ENCODE measurements at places on chromosomes 3 and 15.

- peak; percentile 45 for DNase-seq
Measured at GRCh38 chr15:43250785-43251184, 15.9 kb downstream of the TGM5 start.

DNA sequence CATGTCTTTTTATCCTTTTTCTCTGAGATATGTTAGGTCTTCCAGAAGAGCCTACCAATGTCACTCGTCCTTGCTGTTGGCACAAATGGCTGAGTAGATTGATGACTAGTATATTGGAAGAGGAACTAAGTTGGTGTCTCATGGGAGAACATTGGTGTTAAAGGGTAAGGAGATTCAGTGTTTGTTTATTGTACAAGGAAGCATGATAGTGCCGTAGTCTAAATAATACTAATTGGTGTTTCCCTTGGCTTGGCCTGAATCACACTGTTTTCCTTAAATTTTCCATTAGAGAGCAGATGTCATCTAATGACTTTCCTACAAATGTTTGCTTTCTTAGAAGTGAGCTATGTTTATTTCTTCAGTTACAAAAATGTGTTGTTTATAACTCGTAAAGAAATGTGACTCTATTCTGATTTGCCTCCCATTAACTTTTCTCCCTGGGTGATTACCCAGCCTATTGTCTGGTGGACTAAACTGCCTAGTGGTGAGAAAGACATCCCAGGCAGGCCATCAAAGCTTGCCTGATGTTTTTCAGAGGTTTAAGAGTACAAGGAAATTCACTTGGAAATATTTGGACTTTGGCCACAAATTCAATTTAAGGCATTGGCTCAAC is 28.7 kb downstream of the ADAMTSL3 start:
- no peak for DNase-seq

DNA sequence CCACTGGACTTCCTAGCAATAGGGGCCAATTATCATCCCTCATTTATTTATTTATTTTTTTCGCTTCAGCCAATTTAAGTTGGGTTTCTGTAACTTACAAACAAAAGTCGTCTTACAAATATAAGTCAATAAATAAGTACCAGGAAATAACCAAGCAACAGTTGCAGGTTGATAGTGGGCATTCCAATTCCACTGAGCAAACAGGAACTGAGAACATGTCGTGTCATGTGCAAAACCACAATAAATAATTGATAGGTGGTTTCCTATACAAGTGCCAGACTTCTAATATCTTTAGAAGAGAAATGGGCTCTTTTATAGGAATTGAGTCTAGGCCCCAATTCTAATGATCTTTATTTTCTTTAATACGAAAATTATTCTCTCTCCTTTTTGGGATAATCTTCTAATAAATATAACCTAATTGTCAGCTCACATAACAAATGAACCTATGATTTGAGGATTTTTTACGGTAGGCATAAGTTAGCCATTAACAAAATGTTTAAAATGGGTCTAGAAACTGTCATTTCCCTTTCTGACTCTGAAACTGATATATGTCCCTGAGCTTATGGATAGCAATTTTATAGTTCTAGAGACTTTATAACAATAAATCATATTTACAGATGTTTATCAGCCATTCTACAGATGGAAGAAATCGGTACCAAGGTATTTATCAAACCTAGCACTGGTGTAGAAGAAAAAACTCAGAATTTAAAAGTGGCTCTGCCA is 571.8 kb downstream of the FOXP1 start:
- DNase-seq = peak; percentile 22

- DNase-seq = no peak
Measured at GRCh38 chr15:98722645-98723044, 74.3 kb downstream of the IGF1R start.

GRCh38 chr15:49185473-49185872 is 15.4 kb downstream of the GALK2 start:
- DNase-seq = no peak

DNA sequence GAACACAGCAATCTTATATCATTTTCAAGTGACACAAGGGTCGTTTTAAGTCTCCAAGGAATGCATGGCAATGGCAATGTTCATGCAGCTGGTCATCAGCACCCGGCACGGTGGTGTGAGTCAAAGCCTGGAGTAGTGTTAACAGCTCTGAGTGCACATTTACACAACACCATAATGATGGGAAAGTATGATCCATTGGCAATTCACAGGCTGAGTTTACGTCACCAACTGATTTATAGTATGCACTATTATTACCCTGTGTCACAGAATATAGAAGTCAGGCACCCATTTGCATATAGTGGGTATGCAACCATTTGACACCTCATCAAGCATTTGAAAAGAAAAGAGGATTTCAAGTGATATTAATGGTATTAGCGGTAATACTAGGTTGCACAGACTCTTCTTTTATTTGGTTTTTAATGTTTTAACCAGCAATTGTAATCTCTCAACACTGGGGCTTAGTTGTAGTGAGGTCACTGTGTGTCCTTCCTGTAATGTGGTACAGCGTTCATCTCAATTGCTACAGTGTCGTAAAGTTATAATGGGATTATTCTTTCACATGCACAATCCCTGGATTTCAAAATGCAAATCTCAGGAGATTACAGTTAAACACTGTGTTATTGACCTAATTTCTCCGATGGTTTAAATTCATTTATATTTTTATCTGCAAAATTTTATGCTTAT is 113.8 kb downstream of the C3orf38 start:
- DNase-seq = no peak

DNA sequence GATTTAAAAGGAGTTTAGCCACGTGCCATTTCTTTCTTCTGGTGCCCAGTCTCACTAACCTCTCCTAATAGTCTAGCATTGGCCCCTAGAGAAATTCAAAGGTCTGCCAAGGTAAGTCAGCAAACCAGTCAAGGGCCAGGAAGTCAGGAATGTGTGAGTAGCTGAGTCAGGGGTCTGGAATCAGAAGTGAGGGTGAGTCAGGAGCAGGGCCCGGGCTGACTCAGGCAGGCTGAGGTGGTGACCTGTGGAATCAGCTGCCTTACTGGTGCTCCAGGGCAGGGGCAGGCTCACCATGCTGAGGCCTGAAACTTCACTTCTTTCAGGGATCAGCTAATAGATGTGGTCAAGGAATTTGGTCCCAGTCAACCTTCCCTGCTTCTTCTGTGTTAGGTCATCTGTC is 105.8 kb upstream of the MYZAP start:
- peak; percentile 92 for DNase-seq

GRCh38 chr3:87791248-87792027 is 267.4 kb downstream of the CGGBP1 start:
- DNase-seq = no peak

DNA sequence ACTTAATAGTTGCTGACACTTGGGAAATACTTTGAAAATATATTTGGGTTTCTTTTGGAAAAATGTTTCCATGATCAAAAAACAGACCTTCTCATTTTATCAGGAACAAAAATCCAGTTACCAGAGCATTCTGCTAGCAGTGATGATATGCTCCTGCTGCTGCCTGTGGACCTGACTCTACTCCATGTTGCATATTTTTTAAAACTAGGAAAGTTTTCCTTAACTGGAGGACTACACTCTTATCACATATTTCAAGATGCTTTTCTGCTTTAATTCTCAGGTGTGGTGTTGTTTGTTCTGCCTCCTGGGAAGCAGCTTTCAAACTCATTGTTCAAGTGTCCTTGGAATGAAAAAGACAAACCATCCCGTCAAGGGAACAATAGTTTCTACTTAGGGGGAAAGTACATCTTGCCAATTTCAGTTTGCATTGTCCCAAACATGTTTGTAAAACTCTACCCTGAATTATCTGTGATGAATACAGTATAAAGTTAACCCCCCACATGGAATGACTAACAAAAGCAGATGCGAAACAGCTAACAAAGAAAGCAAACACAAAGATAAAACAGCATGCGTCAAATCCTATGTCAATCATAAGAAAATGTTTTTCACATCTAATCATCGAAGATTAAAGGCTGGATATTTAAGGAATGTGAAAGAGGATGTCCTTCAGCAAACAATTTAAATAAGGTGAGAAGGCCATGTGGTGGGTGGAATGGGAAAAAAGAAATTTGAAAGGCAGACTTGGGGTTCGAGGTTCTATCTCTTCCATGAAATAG is 40.1 kb upstream of the PSMD6 start:
- no peak for DNase-seq

- DNase-seq = no peak
Measured at GRCh38 chr3:131568460-131568859, 65.7 kb upstream of the MRPL3 start.

DNA sequence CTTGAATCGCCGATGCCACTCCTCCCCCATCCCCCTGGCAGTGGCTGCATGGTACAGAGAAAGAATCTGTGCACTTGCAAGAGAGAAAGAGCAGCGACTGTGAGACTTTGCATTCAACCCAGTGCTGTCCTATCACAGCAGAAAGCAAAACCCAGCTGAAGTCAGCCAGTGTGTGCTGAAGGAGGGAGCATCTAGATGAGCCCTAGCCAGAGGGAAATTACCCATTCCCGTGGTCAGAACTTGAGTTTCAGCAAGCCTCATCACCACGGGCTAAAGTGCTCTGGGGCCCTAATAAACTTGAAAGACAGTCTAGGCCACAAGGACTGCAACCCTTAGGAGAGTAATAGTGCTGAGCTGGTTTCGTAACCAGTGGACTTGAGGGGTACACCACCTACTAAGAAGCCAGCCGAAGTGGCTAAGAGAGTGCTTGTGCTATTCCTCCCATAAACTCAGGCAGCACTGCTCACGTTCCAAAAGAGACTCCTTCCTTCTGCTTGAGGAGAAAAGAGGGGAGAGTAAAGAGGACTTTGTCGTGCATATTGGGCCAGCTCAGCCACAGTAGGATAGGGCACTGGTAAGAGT is 15.2 kb upstream of the PIK3R4 start:
- no peak for DNase-seq

DNA sequence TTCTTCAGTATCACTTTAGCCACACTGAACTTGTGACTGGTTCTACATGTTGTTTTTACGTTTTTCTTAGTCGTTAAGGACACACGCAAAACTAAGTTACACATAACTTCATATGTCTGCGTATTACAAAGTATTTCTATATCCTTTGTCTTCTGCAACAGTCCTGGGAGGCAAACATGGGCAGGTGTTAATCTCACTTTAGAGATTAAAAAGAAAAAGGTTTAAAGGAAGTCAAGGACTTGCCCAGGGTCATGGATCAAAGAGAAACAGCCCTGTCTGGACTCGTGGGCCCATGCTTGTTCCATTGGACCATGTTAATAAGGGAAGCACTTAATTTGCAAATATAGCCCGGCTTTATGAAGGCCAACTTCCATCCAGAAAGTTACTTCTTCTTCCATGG is 98.6 kb upstream of the LPP start:
- DNase-seq = no peak

DNA sequence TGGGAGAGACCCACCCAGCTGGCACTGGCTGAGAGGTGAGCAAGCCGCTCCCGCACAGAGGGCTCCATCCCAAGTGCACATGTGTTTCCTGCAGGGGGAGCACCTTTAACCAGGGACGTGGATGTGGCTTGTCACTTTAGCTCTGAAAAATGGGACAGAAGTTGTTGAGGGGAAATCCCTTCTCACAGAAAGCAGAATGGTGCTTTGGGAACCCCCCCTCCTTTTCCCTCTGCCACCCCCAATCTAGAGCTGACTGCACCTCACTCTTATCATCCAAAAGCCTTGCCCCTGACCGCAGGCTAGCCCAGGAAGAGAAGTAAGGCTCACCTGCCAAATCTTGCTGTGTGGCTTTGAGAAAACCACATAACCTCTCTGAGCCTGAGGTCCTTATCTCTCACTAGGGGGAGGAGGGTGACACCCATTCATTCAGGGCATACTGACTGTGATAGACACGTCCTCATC is 77.9 kb downstream of the RPN1 start:
- DNase-seq = peak; percentile 33

- DNase-seq = peak; percentile 58
Measured at GRCh38 chr3:16740515-16740914, 135.3 kb upstream of the DAZL start.

DNA sequence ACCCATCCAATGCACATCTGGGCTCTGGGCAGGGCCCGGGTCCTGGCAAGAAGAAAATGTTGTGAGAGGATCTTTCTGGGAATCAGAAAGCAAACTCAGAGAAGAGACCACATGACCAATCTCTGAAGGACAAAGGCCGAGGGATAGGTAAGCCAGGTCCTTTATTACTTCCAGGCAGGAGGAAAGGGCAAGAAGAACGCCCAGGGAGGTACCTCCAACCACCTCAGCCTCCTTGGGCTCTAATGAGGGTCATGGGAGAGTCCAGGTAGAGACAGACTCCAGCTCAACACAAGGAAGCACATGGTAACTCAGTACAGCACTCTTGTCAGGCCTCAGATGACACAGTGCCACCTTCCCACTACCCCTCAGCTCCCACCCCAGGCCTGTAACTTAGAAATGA is 26.0 kb downstream of the ZNF445 start:
- DNase-seq = no peak

DNA sequence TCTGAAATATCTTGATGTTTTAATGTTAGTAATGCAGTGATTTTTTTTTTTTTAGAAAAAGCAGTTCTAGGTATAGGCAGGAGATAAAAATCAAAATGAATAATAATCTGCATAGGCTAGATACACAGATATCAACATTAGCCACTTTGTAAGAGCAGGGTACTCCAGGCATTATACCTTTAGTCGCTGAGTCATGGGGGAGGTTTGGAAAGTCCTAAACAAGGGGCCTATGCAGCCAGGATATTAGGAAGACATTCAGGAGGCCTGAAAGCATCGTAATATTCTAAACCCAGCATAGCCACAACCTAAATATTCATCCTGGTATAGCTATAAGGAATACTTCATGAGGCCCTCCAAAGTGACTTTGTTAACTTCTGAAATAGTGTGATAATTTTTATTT is 258.1 kb upstream of the NECTIN3 start:
- DNase-seq = peak; percentile 11

- no peak for DNase-seq
Measured at GRCh38 chr15:84871428-84871985, 13.0 kb upstream of the SLC28A1 start.

GRCh38 chr15:85782064-85782463 is 12.7 kb downstream of the KLHL25 start:
- no peak for DNase-seq

DNA sequence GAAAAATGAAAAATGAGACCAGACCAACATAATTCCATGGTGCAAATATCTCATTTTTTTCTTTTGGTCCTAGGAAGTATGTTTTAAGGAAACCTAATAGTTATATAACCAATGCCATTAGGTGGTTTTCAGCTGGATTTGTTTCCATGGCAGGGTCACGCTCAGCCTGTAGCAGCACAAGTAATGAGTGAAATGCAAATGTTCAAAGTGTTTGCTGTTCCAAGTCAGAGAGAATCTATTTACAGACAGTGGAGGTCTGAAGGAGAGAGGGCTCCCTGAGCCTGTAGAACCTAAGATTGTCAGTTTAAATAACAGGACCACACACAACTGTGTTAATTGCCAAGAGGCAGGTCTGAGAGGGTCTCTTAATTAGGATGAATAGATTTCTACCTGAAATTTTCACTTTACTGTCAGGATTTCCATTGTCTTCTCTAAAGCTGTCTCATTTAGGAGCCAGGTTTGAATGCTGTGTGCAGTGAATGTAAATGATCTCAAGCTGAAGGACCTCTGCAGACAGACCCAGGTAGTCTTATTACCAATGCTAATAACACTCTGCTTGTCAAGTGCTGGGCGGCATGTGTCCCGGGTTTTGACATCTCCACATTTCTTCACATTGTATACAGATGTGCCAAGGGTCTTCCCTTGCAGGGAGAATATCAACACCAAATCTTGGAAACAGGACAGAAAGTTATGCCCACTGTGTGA is 317.3 kb upstream of the NECTIN3 start:
- no peak for DNase-seq

GRCh38 chr3:102068327-102068726 is 219.0 kb downstream of the NFKBIZ start:
- DNase-seq = no peak

- DNase-seq = no peak
Measured at GRCh38 chr3:47567149-47567548, 11.5 kb downstream of the CSPG5 start.

Measured in MCF 10A (cell line).